ENCODE measurements at places on chromosomes 3 and 15.
A peak's percentile ranks its signal among the peaks of the same experiment; 100 is the strongest.

- DNase-seq = no peak
Measured at GRCh38 chr15:69677403-69677802, 224.8 kb downstream of the RPLP1 start.

GRCh38 chr15:84790676-84791075 is 26.5 kb upstream of the ALPK3 start:
- DNase-seq = no peak

DNA sequence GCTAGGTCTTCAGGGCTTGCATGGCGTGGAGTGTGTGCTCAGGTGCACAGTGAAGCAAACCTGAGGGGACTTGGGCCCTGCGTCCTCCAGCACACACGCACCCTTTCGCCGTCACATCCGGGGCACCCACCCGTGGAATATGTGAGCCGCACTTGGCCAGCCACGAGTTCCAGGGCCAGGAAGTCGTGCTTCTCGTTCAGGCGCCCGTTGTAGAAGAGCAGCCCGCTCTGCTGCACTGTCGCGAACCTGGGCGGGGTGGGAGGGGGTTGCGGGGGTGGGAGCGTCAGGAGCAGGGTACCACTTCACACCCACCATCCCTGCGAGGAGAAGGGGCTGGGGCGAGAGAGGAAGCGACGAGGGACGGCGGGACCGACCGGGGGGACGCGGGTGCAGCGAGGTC is 7.1 kb downstream of the CELSR3 start:
- no peak for DNase-seq

DNA sequence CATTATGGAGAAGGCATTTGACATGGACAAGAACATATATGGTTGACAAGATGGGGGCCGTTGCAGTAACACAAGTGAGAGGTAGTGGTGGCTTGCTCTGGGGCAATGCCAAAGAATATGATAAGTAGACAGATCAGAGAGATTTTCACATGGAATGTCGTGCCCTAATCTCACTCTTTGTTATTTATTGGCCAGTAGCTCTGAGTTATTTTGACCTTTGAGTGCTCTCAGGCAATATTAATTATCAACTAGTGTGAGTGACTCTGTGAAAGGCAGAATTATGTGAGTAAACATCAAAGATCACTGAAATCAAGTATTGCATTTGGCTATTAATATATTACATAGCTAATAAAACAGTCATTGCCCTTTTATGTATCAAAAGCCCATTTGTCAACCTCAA is 164.9 kb upstream of the ADAMTS9 start:
- DNase-seq = no peak

DNA sequence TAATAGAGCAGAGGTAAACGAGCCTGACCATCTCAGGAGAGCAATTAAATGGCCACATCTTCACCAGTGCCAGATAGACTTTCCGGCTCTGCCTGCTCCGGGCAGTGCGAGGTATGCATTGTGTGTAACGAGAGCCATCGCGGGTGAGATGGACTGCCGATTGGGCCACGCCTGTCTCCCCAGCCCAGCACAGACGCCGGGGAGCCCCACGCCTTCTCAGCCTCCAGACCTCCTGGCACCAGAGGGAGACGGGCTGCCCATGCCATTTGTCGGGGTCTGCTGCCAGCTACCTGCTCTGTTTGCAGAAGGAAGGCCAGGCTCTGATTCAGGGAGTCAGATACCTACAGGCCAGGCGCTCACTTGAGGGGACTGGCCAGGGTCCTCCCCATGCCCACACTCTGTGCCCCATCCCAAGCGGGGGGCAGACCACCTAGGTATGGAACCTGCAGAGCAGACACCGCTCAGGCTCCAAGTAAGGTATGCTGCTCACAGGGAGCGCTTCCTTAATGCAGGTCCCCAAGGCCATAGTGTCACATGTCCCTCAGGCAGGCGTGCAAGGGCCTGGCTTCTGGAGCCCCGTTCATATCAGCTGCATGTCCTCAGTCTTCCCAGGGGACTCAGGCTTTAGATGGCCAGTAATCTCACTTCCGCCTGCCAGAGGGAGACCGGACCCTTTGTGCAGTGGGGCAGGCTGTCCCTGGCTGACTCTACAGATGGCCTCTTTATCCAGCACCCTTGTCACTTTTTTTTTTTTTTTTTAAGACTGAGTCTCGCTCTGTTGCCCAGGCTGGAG is 62.2 kb downstream of the DNAJB8 start:
- DNase-seq = no peak

DNA sequence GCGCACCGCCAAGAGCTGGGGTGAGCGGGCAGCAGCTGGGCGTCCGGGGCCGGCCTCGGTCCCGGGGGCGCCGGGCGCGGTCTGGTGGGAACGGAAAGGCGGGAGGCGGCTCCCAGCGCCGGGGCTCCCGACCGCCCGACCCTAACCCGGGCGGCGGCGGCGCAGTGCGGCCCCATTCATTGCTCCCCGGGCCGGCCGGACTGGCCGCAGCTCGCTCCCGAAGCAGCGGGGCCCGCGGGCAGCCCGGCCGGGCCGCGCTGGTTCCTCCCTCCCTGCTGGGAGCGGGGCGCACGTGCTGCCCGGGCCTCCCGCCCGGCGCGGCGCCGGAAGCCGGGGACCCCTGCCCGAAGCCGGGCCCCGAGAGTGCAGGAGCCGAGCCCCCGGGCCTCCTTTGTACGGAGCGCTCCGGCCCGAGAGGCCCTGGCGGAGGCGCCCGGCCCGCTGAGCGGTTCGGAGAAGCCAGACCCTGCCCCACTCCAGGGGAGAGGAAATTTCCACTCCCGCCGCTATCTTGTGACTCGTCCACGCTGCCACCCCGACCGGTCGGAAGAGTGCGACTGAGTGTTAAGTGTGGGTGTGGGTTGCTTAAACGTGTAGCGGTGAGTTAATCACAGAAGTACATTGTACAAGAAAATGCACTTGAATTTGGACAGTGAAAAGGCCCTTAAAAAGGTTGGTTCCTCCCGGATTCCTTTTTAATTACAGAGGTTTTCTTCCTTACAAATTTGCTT is 613 bp downstream of the ATP1B3 start:
- DNase-seq = peak; percentile 40

GRCh38 chr3:43000387-43000786 is 21.3 kb downstream of the GASK1A start:
- no peak for DNase-seq

GRCh38 chr3:64093211-64093610 is 69.9 kb upstream of the PSMD6 start:
- no peak for DNase-seq

GRCh38 chr15:55110446-55110845 is 86.3 kb downstream of the RSL24D1 start:
- no peak for DNase-seq

DNA sequence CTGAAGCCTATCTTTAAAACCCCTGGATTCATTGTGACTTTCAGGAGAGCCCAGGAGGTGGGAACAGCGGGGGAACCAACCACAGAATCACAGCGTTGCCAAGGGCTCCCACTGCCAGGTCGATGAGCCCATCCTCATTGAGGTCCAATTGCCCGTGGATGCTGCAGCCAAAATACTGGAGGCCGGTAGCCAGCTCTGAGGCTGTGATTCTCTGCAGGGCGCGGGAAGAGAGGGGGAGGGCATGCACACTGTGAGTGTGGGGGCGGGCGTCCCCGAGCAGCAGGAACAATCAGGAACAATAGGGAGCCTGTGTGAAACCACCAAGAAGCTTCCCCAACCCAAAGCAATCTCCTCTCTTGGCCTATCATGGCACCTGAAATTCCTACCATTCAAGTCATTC is 53.4 kb downstream of the FEM1B start:
- peak; percentile 10 for DNase-seq

- no peak for DNase-seq
Measured at GRCh38 chr15:96756146-96756545, 425.6 kb downstream of the NR2F2 start.

DNA sequence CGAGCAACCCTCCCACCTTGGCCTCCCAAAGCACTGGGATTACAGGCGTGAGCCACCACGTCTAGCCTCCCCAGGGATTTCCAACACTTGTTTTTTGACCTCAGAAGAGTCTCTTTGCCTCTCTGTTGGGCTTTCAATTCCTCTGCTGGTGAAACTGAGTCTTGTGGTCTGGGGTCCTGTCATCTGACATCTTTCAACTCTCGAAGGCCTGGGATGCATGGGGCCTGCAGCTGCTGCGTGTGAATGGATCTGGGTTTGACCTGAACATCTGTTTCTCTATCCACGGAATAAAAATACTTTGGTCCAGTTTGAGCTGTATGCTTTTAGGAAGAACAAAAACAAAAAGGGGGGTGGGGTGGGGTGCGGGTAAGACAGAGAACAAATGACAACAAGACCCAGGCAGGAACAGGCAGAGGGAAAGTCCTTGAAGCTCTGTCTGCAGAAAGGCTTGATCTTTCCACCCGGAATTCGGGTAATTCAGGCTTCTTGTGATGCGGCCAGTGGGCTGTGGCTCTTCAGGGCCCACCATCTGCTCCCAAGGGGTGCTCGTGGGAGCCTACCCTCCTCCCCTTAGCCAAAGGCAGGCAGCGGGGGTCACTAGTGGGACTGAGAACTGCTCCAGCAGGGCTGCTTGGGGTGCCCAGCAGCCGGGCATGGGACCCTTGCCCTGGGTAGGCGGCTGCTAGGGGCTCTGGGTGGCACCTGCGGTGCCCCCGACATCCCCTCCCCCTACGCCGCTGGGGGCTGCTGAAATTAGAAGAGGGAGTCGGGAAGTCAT is 71.5 kb downstream of the SLC12A8 start:
- no peak for DNase-seq

- DNase-seq = no peak
Measured at GRCh38 chr3:29268651-29269050, 12.2 kb upstream of the RBMS3 start.

DNA sequence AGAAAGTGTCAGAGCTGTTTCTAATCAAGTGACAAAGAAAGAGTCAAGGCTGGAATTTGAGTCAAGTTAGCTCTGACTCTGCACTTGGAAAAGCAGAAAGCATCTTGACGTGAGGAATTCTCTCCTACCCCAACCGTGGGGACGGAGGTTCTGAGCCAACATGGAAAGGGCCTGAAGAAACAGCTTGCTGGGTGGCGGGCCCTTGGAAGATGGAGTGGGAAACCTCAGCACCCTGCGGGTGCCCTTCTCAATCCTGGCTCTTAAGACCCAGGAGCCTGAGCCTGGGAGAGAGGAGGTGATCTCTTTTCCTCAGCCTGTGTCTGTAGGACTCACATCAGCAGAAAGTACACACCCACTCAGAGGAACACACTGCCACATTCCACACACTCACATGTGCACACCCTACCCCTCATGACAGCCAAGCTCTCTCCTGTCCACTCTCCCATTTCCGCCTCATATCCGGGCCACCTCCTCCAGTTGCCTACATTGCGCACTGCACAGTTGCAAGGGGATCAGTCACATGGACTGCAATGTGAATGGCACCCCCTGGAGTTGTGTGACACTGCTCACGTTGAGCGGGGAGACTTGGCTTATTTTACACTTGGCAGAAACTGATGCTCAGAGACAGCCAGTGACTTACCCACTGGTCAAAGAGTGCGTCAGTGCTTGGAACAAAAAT is 101.5 kb upstream of the SLC6A6 start:
- peak; percentile 10 for DNase-seq

GRCh38 chr3:187997490-187997889 is 156.5 kb upstream of the LPP start:
- peak; percentile 18 for DNase-seq

- DNase-seq = no peak
Measured at GRCh38 chr15:46696281-46696680, 1021.0 kb upstream of the SEMA6D start.

DNA sequence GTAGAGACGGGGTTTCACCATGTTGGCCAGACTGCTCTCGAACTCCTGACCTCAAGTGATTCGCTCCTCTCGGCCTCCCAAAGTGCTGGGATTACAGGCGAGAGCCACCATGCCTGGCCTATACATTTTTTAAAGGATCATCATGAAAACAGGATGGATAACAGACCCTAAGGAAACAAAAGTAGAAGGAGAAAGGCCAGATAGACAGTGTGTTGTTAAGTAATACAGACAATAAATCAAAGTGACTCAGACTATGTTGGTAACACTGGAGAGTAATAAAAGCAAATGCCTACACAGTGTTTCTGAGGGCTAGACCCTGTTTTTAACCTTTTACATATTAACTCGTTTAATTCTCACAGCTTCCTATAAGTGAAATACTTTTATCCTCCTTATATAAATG is 133.8 kb upstream of the MCTP2 start:
- DNase-seq = peak; percentile 39

GRCh38 chr3:107217172-107217571 is 160.1 kb upstream of the CCDC54 start:
- DNase-seq = peak; percentile 94

GRCh38 chr3:122930063-122930997 is 97.2 kb downstream of the SEMA5B start:
- DNase-seq = no peak

GRCh38 chr3:57389271-57389670 is 96.8 kb upstream of the ASB14 start:
- no peak for DNase-seq

DNA sequence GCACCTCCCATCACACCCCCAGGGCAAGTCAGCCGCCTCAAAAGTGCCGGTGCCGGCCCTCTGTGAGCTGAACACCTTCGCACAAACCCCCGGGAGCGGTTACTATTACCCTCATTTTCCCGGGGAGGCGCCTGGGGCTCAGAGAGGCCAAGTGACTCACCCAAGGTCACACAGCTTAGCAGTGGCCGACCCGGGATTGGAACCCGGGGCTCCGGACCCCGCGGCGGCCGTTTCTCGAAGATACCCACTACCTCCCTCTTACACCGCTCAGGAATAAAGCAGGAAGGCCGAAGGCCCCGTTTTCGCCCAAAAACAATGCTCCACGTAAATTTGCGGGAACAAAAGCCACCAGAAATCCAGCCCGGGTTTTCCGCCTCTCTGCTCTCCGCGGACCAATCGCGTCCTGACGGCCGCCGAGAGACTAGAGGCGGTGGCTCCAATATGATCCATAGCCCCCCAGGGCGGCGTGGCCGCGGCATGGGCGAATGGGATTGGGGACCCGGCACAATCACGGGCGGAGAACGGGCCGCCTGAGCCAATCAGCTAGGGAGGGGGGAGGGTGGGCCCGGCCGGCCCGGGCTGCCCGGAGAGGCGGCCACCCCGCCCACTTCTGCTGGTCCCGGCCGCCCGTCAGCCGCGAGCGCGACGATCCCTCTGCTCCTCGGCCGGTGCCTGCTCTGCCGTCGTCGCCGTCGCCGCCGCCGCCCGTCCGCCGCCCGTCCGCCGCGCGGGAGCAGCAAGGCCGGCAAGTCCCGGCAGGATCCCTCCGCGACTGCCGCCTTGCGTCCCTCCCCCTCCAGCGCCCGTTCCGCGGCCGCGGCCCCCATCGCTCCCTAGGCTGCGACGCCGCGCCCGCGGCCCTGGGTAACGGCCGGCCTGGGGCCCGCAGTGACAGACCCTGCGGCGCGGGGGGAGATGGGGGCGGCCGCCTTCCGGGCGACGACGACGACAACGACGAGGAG is 177.0 kb downstream of the OR4M2 start:
- no peak for DNase-seq

- no peak for DNase-seq
Measured at GRCh38 chr3:28900301-28900700, 380.6 kb upstream of the RBMS3 start.

Data from astrocyte (in vitro differentiated cells and primary cell).